ENCODE measurements at places on chromosomes 6 and 20.

GRCh38 chr6:41200901-41201763 is at the start of gene TREML2:
Gene TREML2 (minus strand): TSS chr6:41201149. CDS start chr6:41201008, 141 bp downstream.
- peak; percentile 86 for DNase-seq

DNA sequence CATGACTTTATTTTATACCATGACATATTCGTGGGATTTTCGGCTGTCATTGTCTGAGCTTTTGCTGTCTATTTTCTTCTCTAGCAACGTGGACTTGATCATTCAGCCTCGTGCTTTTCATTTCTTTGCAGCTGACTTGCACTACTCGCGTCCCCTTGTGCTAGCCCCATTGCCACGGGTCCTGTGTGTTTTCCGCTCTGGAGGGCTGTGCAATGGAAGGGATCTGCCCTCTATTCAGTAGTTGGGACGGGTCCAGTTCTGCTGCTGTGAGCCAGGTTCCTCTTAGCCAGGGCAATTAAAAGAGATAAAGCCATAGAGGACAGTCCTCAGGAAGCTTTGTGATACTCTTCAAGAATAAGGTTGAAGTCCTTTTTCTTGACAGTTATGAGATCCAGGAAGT is 17.6 kb downstream of the NEDD9 start:
- no peak for DNase-seq

DNA sequence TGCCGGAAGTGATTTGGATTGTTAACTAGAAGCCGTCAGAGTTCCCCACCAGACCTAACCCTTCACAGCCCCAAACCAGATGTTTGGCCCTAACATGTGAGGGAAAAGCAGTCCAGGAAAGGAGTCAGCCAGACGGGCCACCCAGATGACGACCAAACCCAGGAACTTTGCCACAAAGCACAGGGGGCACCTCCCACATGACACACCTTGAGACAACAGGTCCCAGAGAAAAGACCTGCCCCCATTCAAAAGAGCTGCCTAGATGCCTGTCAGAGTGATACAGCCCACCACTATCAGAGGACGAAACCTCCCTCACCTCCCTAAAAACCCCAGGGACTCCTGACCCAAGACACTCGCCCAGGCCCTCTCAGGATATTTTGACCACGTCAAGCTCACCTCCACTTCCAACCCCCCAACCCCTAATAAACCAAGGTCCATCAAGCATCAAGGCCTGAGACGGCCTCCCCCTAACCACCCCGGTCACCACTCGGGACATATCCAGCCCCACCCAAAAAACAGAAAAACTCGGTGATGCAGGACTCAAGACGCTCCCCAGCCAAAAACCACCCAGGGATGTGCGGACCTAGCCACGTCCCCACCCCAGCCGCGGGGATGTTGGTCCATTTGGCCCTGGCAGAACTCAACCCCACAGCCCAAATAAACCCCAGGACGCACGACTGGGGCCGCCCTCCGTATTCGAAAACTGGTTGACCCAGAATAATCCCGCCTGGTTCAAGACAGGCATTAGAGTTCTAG is 662 bp downstream of the ZNF343 start:
- DNase-seq: peak; percentile 38

DNA sequence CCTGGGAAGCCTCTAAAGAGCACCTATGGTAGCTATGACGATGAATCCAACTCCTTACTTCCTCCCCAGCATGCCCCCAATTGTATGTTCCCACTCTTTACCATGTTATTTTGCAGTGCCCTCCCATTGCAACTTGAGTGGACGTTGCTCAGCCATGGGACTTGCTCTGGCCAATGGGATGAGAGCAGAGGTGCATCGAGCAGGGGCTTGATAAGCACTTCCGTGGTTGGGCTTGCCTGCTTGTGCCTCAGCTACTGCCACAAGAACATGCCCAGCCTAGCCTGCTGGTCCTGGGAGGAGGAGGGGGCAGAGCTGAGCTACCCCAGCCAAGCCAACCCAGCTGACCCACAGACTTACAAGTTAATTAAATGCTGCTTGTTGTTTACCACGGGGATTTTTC is 71.1 kb upstream of the CTNNBL1 start:
- peak; percentile 15 for DNase-seq

GRCh38 chr20:10629946-10630650 is 43.7 kb downstream of the JAG1 start:
- DNase-seq: no peak

- DNase-seq: no peak
These were observed 22.6 kb upstream of the NCOA3 start for GRCh38 chr20:47479093-47479492.

GRCh38 chr6:122800906-122801305 is 11.8 kb downstream of the SMPDL3A start:
- no peak for DNase-seq

Data from hematopoietic multipotent progenitor cell treated with erythropoietin and hydrocortisone succinate and interleukin-3 and kit ligand, for 6 days (in vitro differentiated cells).